ENCODE measurements at places on chromosomes 2 and 18.

DNA sequence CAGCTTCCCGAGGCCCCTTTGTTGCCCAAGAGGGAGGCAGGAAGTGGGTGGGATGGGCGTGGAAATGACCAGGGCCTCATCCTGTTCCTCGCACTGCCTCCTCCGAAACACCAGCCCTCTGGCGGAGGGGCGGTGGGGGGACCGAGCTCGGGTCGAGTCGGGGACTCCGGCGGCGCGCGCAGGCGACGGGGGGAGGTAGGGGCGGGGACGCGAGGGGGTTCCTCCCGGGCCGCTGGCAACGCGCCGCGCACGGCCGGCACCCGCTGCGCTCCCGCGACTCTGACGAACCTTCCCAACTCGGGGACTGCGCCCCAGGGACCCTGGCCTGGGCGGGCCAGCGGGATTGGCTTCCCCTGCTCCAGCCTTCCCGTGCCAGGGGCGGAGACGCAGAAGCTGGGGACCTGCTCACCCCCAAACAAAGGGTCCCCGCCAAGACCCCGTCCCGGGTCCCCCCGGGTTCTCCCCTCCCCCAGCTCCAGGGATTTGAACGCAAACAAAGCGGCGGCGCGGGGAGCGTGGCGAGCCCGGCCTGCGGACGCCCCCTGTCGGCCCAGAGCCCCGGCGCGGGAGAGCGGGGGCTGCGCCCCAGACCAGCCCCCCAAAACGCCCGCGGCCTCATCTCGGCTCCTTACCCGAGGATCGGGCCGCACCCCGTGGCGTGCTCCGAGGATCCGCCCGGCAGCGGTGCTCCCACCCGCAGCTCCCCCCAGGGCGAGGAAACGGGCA is 1.2 kb downstream of the SEMA4C start:
- peak; percentile 99 for DNase-seq

- DNase-seq = no peak
These were observed 289.7 kb upstream of the KCNJ3 start for GRCh38 chr2:154408786-154409185.

DNA sequence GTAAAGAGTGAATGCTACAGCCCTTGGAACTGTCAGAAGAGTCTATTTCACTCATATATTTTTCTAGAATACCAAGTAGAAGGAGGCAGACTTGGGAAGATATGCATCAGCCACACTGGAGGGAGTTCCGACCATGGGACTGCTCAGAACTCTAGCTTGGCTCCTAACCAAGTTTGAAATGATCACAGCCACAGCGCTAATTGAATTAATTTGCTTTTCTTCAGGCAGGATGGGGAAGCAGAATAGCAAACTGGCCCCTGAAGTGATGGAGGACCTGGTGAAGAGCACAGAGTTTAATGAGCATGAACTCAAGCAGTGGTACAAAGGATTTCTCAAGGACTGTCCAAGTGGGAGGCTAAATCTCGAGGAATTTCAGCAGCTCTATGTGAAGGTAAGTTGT is 51.4 kb downstream of the VSNL1 start:
- DNase-seq = no peak

DNA sequence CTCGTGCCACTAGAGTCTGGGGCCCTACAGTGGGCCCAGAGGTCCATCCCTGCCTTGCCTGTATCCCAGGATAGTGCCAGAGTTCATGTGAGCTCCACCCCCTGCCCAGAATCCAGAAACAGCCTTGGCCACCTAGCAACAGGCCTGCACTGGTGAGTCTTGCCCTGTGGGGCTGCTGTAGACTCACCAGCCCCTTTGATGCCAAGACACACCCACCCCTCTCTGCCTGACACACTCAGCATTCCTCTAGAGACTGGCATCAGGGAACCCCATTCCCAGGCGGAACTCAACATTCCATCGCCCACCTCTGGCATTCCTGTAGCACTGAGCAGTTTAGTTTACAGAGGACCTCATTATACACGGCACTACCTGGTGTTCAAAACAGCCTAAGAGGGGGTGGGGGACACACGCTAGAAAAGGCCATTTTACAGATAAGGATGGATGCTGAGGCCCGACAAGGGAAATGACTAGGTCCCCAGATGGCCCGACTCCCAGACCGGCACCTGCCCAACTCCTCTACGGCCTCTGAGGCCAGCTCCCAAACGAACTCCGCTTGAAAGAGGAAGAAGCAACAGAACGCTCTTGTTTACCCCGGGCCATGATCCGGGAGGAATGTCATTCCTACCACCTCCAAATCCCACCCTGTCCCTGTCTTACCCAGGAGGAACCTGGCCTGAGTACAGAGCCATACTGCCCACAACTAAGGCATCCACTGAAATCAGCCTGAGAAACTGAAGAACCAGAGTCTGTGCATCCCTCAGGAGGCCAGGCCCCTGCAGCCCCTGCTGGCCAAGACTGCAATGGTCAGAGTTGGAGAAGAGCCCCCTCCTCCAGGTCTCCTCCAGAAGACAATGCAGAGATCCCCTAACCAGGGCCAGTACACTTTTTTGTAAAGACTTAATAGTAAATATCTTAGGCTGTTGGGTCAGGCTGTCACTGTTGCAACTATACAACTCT is 180.2 kb downstream of the TNS1 start:
- DNase-seq = peak; percentile 18

DNA sequence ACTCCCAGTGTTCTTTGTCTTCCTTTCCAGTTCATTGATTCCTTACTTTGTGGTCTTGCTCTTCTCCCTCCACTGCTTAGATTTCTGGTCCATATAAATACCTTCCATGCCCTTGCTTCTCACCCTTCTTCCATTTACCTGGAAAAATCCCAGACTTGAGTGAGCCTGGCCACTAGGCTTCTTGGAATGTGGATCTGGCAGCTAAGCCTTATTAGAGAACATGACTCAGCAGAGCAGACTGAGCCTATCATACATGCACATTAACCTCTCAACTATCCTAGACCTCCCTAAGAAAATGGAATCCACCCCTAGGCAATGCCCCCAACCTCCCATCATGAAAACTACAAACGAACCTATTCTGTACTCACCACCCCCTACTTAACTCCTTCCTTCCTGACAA is 127.7 kb downstream of the RHBDD1 start:
- peak; percentile 21 for DNase-seq

DNA sequence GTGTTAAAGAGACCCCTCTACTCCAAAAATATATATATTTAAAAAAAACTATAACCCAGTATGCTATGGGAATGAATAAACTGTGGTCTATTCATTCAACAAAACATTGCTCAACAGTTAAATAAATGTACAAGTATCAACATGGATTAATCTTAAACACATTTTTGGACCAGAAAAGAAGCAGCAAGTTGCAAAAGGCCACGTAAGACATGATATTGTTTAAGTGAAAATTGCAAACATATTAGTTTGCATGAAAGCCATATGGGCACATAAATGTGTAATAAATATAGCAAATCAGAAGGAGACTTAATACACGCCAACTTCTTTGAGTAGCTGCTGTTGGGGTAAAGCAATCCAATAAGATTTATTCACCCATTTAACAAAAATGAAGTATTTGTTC is 321.5 kb downstream of the FBXO15 start:
- no peak for DNase-seq

DNA sequence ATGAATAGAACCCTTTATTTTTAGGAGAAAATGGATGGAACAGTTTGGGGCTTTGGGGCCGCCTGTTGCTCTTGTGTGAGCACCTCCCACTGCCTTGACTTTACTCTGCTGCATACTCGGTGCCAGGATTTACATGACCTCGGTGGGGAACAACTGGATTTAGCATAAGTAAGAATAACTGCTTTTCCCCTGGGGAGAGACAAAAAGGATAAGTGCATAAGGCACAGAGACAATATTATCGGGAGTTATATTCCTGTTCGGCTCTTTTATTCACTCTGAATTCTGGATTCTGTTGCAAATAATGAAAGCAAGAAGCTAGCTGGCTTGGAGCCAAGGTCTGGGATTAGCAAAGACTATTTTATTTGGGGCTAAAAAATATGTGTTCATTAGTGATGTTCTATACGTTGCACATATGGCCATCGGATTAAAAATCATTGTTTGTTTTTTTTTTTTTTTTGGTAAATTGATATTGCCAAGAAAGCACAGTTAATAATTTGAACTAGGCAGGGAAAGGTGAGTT is 69.8 kb downstream of the CYBRD1 start:
- no peak for DNase-seq

DNA sequence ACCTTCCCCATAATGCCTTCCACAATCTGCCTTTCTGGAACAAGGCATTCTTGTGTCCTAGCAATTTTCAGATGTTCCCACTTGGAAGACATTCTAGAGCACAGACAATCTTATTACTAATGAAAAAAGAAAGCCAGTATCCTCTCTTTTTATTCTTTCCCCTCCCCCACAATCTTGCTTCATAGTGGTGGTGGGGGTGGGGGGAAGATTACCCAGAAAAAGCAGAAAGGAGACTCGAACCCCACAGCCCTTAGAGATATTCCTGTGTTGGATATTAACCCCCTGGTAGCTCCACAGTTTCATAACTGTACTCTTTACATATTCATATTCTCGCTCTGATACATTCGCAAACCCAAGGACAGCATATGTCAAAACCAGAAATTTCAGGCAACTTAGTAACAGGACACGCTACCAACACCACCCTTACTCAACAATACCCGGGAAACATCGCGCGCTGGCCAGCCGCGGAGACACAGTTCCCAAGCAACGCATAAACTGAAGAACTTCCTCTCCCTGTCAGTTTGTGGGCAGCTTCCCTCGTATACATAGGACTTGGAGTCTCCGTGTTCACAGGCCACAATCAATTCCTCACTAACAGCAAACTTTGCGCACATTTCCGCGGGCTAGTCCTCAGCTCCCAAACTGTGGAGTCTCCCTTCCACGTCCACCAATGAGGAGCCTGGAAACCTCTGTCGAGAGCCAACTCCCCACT is 793 bp downstream of the NR4A2 start:
- DNase-seq = peak; percentile 49

DNA sequence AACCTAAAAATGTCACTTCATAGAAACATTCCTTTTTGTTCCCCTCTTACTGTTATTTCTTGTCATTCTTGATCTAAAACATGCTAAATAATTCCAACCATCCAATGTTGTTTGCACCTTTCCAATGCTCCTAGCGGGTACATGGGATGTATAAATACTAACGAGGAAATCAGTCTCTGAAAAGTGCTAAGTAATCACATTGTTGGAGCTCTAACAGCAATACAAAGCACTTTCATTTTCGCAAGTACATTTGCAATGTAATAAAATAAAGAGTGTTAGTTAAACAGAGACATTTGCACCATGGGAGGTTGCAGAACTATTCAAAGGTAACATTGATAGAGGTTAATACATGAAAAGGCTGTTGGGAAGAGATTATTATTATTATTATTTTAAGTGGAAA is 286.2 kb upstream of the ACVR2A start:
- DNase-seq = no peak

- DNase-seq = no peak
These were observed 147.0 kb upstream of the KLHL14 start for GRCh38 chr18:32919799-32920198.

DNA sequence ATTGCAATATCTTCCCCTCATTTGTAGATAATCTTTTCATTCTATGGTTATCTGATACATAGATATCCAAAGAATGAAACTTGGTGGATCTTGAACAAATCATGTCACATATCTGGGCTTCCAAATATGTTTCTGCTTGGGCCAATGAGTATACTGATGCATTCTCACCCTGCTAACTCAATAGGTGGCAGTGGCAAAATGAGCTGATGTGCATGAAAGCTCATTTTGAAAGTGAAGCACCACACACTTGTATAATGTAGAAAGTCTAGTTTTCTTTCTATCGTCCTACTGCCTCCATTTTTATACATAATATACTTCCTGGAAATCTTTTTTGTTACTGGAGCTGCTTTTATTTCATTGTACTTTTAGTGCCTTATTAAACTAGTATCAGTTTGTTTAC is 208.2 kb downstream of the PRKCE start:
- DNase-seq = no peak
